ENCODE measurements at places on chromosomes 7 and 10.

DNA sequence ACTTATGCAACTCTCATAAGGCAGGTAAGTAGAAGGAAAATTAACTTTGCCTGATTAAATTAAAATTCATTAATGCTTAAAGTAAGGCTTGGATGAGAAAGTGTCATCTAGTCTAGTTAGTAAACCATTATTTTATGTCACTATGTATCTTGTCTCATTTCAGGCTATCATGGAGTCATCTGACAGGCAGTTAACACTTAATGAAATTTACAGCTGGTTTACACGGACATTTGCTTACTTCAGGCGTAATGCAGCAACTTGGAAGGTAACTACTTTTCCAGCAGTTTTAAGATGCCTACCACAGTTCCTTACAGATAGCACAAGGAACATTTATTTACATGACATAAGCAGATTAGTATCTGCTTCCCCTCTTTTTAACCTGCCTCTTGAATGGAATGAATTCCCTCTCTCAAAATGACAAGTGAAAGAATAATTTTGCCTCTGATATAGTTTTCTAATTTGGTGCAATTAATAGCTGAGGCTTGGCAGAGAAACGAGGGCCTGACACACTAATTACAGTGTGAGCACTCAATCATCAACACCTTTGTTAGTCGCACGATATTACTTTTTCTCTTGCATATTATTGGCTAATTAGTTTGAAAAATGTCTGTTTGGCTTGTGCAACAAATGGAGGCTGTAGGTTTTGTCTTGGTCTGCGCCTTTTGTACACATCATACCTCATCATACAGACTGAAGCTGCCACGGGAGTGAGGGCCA is 245.0 kb downstream of the FOXP2 start:
- DNase-seq = no peak

DNA sequence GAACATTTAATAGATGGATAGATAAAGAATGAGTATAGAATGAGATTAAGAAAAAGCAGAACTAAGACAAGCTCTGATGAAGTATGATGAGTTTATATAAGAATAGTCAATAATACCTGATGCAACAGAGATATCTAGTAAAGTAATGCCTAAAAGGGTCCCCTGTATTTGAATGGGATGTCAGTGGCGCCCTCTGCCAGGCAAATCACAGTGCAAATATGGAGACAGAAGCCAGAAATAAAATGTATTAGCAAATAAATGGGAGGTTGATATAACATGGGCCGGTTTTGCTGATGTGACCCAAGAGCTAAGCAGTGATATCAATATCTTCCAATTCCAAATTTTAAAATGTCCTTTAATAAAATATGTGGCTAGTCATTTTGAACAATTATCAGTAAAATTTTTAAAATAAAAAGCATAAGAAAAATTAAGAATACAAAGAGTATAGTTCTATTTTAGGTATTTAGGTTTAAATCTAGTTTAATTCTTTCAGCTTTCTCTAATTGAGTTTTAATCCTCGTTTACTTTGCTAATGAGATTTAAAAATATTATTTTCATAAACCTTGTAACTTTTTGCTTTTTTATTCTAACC is 62.6 kb downstream of the ADK start:
- DNase-seq = no peak

GRCh38 chr10:96411716-96412320 is 53.0 kb upstream of the OPALIN start:
- no peak for DNase-seq

DNA sequence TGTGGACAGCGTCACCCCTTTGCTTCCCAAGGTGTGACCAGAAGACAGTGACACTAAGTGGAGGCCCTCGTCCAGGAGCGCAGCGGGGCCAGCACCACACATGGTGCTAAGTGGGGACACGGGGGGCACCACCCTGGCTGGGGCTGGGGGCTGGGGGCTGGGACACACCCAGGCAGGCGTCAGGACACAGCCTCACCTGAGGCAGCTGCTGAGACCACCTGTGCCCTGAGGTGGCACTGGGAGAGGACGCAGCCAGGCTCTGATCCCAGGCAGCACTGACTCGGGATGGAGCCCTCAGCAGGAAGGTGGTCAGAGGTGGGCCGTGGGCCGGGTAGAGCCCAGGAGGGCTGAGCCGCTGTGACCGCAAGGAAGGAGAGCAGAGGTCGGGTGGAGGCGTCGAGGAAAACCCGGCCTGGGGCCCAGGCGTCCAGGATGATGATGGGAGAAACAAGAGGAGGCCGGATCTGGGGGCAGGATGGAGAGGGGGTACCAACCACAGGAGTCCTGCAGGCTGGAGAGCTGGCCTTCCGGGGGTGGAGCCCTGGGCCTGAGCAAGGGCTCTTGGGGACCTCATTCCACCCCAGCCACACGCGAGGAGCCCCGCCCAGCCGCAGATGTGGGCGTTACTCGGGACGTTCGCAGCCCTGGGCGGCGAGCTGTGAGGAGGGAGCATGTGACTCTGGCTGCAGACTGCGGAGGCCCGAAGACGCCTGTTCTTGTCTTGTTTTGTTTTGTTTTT is 22.5 kb downstream of the LRRC27 start:
- no peak for DNase-seq

GRCh38 chr10:32317795-32318357 is 29.1 kb downstream of the EPC1 start:
- no peak for DNase-seq

GRCh38 chr10:103881416-103882284 is 26.3 kb upstream of the SH3PXD2A start:
- no peak for DNase-seq

GRCh38 chr10:89047397-89047796 is 56.8 kb downstream of the FAS start:
- DNase-seq = no peak

Measured in stimulated activated CD8-positive, alpha-beta memory T cell treated with anti-CD3 and anti-CD28 coated beads, Interleukin-15, amount 100 ng/mL, for 24 hours (primary cell).